Urothelium cell line (cell line): ENCODE measurements at places on chromosomes 4 and X.

DNA sequence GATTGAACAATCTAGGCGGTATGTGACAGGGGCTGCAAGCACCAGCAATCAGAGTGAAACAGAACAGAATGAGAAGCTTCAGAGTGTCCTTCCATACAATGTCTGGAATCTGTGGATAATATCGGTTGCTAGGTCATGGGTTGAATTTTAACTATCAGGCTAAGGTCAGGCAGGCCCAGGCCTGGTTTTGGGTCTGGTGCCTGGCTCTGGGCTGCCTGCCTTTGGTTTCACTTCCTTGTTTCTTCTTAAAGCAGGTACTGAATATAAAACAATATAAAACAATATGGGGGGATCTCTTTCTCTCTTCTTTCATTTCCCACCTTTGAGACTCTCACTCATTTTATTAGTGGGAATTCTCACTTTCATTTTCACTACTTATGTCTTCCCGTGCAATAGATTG lies 962.0 kb downstream of the CCSER1 start:
- no peak for DNase-seq

- no peak for DNase-seq
Measured at GRCh38 chr4:122973465-122973864, 51.1 kb upstream of the NUDT6 start.

GRCh38 chr4:125317525-125317877 lies 2.7 kb downstream of the FAT4 start:
- peak; percentile 17 for DNase-seq

- DNase-seq = no peak
Measured at GRCh38 chrX:261167-261918, 19.8 kb upstream of the PLCXD1 start.

GRCh38 chr4:154578919-154579318 lies 11.6 kb downstream of the FGA start:
- DNase-seq = no peak

DNA sequence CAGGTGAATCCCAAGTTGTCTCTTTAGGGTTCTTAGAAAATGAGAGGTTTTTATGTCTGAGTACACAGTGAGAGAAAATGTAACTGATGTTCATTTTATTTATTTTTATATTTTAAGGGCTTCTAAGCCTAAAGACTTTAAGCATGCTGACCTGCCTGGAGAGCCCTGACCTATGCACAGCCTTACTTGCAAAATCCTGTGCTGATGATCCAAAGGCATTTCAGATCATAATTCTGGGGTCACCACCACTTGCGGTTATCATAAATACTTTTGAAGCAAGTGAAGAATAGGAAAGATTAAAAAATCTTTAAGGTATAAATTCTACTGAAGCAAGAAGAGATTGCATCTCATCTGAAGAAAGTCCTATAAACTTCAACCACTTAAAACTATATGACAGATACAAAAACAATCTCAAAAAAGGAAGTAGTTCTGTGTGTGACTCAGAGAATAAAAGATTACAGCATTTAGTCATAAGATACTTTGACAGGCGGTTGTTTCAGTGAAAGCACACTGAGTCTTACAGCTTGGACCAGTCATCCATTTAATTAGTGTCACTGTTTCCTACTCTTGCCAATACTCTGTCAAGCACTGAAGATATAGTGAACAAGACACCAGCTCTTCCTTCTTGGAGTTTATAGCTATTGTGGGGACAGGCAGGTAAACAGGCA lies 245.2 kb upstream of the DIPK2B start:
- peak; percentile 31 for DNase-seq

DNA sequence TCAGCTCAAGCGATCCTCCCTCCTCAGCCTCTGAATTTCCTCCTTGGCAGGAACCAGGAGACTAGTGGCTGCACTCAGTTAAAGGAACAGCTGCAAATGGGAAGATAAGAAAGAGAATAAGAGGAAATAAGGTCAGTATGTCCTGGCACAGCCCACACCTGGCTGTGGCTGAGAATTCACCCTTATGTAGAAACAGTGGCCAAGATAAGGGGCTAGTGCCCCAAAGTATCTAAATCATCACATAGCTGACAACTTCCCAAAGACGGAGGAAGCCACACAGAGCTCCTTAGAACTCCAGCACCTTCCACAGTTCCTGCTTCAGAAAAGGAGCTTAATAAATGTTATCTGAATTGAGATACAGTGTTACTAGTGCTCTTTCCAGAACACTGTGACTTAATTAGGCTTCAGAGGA lies 2.3 kb upstream of the CHIC2 start:
- DNase-seq = no peak

- no peak for DNase-seq
Measured at GRCh38 chr4:46550471-46550870, 160.5 kb upstream of the GABRA2 start.

DNA sequence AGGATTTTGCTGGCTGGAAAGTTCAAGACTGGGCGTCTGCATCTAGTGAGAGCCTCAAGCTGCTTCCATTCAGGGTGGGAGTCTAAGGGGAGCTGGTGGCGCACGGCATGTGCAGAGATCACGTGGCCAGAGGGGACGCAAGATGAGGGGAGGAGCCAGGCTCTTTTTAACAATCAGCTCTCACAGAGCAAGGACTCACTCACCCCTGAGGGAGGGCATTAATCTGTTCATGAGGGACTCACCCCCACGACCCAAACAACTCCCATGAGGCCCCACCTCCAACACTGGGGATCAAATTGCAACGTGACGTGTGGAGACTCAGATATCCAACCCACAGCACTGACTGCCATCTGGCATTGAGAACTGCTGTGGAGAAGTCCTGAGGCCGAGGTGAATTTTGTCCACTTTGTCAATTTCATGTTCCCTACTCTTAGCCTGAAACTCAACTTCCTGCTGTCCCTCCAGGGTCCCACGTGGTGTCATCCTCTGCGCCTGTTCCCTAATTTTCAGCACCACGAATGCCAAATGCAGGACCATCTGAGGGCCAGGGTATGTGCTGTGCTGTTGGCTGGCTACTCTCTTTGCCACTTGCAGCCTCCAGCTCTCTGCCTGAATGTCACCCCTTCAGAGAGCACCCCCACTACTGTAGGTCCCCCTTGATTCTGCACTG lies 5.6 kb downstream of the ZFP92 start:
- DNase-seq = no peak

- peak; percentile 90 for DNase-seq
Measured at GRCh38 chrX:65034668-65035445, 58.6 kb upstream of the ZC4H2 start.

- no peak for DNase-seq
Measured at GRCh38 chr4:163755013-163755412, 260.5 kb downstream of the TMA16 start.

GRCh38 chr4:30208731-30209435 lies 511.3 kb upstream of the PCDH7 start:
- DNase-seq = no peak

- DNase-seq = no peak
Measured at GRCh38 chr4:158656439-158656838, 15.2 kb downstream of the C4orf46 start.

GRCh38 chrX:135516376-135516775 lies 4.1 kb upstream of the INTS6L start:
- no peak for DNase-seq

- DNase-seq = no peak
Measured at GRCh38 chr4:148412460-148412994, 29.7 kb downstream of the NR3C2 start.

DNA sequence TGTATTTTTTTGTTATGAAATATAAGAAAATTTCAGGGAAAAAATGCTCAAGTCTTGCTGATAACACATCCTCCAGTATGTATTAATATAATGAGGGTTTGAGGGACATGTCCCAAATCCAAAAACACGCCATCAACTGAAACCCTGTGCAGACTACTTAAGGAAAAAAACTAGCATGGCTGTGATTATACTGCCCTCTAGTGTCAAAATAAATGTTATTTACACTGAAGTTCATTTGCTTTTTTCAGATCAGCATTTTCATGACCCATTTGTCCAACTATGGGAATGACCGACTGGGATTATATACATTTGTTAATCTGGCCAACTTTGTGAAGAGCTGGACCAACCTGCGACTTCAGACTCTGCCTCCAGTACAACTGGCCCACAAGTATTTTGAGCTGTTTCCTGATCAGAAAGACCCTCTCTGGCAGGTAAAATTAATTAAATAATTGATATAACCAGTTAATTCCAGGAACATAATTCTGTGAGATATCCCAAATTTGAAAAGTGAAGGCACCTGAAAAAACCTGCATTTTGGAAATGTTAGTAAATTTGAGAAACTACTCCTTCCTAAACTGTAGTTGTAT lies 128.5 kb downstream of the PRSS12 start:
- DNase-seq = peak; percentile 12
